Hindlimb muscle (tissue), 1 donor: ENCODE measurements at places on chromosomes 6 and 20. TPM values are rescaled to one million over a fixed set of nuclear protein-coding genes. Genes with fewer than 3 reads are reported as not detected.

GRCh38 chr20:49890471-49891361 is 24.6 kb downstream of the SPATA2 start:
- DNase-seq: no peak

DNA sequence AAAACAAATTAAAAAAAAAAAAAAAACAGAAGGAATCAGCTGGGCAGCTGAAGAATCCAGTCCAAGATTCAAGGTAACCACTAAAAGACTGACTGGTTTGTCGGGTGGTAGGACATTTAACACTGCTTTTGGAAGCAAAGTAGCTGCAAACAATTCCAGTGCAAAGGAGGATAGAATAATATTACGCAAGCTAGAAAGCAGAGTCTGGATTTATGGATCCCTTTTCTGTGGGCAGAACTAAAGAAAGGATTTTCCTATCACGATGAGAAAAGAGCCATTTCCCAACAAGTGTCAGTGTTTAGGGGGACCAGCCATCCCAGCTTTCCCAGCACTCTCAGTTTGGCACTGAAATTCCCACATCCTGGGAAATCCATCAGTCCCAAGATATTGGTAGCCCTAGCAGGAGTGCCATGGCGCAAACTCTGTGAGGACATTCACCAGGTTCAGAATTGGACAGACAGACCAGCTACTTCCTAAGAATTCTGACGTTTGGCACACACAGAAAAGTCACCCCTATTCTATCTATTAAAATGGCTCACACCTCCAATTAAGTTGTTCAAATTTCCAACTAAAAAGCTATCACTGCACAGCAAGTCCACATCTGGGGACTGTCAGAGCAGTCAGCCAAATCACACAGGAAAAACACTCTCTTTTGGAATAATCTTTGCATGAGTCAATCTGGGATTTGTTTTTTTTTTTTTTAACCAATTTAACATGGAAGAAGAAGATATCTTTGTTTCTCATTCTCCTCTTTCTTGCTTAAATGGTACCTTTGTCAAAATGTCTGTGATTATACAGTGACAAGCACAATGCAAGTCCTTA is 356.8 kb upstream of the ARID1B start:
- no peak for DNase-seq

- DNase-seq: no peak
These were observed 63.5 kb downstream of the LYRM2 start for GRCh38 chr6:89574910-89575561.

- DNase-seq: no peak
These were observed 2.4 kb upstream of the EBF4 start for GRCh38 chr20:2690213-2690612.

Gene MOXD1
- polyA plus RNA-seq: 2.3 TPM

Gene FABP7
- 0.39 TPM for polyA plus RNA-seq

Gene HACE1
- 9.4 TPM for polyA plus RNA-seq
